ENCODE measurements at places on chromosomes 11 and 22.

GRCh38 chr11:15947681-15948648, 408.4 kb downstream of the SOX6 start:
- DNase-seq: no peak

- DNase-seq: no peak
These were observed 97.0 kb downstream of the SYT9 start for GRCh38 chr11:7348432-7349304.

DNA sequence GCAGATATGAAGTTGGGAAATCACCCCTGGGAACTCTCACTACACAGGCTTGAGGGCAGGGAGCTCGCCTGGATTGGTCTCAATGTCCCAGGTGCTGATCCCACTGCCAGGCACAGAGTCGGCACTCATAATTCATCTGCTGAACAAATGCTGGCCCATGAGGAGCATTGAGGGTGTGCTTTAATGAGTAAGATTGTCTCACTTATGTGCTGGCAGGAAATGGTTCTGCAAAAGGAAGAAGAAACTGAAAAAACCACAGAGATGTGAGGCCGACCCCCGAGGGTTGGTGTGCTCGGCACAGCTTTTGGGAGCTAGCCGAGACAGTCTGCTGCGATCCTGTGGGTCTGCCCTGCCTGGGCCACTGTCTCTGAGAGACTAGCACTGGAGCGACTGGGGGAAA, 9.4 kb downstream of the PLAAT2 start:
- DNase-seq: no peak

DNA sequence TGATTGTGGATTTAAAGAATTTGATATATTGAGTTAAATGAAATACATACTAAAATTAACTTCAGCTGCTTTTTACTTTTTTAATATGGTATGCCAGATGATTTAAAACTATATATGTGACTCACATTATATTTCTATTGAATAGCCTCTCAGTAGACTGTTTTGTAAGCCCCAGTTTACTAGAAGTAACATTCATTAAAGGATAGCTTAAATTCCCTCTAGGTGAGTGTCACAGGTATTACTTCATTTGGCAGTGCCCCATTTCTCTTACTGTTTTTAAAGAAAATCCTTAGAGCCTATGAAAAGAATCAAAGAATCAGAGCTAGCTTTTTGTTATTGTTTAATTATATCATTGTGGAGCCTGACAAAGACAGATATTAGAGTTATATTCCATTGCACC, 48.6 kb downstream of the ZC3H12C start:
- no peak for DNase-seq

- DNase-seq: peak; percentile 92
These were observed 73.6 kb upstream of the SUSD2 start for GRCh38 chr22:24107661-24108060.

DNA sequence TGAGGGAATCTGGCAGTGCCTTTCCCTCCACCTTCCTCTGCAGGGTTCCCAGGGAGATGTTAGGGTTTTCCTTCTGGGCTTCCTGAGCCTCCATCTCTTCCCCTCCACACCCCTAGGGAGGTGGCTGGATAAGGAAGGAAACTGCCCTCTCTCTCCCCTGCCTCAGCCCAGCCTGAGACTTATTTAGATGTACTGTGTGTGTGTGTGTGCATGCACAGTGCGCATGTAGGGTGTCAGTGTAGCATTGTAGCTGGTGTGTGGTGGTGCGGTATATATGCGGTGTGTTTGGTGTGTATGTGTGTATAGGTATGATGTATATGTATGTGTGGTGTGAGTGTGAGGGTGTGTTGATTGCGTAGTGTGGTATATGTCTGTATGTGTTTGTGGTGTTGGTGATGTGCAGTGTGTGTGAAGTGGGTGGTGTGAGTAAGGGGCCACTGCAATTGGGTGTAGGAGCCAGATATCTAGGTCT, 1.5 kb downstream of the FXYD6 start:
- DNase-seq: no peak

- no peak for DNase-seq
These were observed 163.4 kb downstream of the TBC1D22A start for GRCh38 chr22:46925818-46926217.

- no peak for DNase-seq
These were observed 1017.9 kb downstream of the TBC1D22A start for GRCh38 chr22:47780281-47780875.

DNA sequence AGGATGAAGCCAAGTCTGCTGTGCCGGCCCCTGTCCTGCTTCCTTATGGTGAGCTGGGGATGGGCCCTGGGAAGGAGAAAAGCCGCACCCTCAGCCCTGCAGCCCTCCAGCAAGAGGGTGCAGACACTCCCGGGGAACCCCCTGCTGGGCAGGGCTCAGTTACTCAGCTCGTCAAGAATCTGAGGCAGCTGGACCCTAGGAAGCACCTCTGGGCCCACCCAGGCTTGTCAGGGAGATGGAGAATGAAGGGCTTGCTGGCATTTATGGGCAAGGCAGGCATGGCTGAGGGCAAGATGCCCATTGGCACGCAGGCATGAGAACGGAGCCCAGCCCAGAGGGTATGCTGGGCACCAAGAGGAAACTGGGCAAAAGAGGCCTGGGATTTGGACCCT, 12.9 kb downstream of the RELT start:
- no peak for DNase-seq

- no peak for DNase-seq
These were observed 416.3 kb downstream of the AASDHPPT start for GRCh38 chr11:106493751-106494150.

DNA sequence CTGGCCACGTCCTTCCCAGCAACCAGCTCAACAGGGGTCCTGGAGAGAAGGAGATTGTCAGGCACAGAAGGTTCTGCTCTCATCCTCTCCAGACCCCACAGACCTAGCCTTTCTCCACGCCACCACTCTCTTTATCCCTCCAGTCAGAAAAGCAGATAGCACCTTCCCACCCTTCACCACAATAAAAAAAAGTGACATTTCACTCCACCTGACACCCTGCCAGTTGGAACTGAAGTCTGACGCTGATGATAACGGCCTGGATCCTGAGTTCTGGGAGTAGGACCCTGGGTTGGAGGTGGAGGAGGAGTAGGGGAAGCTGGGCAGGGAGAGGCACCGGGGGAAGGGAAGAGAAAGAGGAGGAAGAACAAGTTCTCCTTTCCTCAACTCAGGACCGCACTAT, 127.5 kb upstream of the ANO1 start:
- DNase-seq: no peak

DNA sequence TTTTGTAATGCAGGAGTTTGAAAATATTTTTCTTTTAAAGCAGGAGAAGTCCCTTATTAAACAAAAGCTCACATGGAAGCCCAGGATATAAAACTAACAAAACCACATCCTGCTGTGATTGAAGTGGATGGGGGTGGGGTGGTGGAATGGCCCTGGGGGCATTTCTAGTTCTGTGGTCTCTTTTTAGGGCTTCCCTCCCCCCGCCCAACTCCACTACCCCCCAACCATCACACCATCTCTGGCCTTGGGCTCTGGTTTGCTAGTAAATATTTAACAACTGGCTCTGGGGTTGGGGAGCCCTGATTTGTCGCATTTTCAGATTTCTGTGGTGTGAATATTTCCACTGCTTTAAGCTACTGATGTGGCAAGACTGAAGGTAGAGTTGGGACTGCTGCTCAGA, 279.6 kb upstream of the PLET1 start:
- no peak for DNase-seq

GRCh38 chr11:69472541-69473275, 8.8 kb upstream of the LINC01488 start:
- no peak for DNase-seq

DNA sequence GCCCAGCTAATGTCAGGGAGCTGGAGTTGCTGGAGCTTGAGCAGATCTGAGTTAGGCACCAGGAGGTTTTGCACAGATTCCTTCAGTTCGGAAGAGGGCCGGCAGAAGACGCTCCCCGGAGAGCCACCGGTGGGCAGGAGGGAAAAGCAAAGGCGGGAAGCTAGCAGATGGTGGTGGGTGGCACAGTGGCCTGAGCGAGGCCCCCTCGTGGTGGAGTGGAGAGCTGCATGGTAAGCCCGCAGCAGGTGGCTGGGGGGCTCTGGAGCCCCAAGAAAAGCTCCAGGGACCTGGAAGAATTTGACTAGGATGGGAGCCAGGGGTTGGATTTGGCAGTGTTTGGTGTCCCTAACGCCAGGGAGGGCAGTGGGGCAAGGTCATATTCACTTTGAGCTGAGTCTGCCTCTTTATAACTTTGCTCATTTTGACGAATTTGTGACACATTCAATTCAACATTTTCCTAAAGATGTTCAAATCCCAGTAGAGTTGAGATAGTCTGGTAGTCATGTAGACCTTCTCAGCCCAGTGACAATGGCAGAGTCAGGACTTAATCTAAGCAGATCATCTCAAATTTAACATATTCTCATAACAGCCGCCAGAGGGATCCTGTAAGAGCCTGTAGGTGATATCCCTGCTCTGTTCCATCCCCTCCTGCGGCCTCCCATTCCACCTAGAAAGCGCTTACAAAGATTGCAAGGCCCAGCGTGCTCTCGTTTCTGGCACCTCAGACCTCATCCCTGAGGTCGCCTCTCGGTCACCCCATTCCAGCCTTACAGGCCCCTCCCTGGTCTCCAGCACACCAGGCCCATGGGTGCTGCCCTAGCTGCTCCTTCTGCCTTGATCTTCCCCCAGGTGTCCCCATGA, 57.9 kb downstream of the TRIM29 start:
- peak; percentile 28 for DNase-seq

GRCh38 chr22:42376711-42377554, 55.3 kb downstream of the NFAM1 start:
- peak; percentile 87 for DNase-seq

GRCh38 chr11:69371731-69372588, 78.0 kb downstream of the MYEOV start:
- DNase-seq: no peak

- no peak for DNase-seq
These were observed 42.6 kb downstream of the BUD13 start for GRCh38 chr11:116730241-116730561.

DNA sequence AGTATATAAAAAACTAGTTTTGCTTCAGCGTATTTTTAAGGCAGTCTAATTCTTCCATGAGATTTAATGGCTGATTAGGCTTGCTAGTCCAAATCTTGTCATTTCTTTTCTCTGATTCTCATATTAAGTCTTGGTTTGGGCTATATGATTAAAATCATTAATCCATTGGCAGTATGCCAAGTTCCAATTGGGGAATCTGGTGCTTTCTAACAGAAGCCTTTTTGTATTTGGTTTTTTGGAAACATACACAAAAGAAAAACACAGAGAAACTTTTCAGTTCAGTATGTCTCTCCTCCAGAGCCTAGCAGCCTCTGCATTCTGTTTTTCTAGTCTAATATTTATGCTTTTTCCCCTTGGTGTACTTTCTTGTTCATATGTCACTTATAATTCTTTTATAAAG, 37.9 kb downstream of the SWAP70 start:
- no peak for DNase-seq

- peak; percentile 41 for DNase-seq
These were observed 29.4 kb downstream of the AMBRA1 start for GRCh38 chr11:46564459-46564858.

DNA sequence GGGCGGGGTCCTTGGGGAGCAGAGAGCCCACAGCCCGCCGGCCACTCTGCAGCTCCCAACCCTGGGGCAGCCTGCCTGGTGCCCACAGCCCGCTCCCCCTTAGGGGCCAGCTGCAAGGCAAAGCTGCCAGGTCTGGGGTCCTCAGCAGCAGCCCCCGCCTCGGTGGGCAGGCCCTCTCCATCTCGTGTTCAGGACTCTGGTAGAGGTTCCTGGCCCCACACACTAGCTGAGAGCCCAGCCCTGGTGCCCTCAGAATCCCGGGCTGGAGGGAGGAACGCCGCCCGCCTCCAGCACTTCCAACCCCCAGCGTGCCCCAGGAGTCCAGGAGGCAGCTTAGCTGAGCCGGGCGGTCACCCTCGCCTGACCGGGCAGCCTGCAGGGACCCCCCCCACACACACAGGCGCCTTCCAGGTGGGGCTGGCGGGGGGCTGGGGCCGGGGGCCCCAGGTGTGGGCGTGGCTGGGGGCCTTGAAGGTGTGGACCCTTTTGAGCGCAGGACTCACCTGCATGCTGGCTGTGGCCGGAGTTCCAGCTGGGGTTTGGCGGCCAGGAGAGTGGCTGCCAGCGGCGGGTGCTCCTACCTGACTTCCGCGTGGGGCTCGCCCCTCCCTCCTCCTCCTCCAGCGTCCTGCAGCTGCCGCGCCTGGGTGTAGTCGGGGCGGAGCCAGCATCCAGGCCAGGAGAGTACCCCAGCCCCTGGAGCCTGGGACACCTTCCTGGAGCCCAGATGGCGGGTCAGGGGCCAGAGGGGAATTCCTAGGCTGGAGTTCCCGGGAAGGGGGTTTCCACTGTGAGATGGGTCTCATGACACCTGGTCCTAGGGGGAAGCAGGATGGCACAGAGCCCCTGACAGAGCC, at the start of gene ANO9:
ANO9 (minus strand) TSS at position 594 of the 857 bp plus-strand sequence; CDS start at position 509, 85 bp downstream.
- no peak for DNase-seq

DNA sequence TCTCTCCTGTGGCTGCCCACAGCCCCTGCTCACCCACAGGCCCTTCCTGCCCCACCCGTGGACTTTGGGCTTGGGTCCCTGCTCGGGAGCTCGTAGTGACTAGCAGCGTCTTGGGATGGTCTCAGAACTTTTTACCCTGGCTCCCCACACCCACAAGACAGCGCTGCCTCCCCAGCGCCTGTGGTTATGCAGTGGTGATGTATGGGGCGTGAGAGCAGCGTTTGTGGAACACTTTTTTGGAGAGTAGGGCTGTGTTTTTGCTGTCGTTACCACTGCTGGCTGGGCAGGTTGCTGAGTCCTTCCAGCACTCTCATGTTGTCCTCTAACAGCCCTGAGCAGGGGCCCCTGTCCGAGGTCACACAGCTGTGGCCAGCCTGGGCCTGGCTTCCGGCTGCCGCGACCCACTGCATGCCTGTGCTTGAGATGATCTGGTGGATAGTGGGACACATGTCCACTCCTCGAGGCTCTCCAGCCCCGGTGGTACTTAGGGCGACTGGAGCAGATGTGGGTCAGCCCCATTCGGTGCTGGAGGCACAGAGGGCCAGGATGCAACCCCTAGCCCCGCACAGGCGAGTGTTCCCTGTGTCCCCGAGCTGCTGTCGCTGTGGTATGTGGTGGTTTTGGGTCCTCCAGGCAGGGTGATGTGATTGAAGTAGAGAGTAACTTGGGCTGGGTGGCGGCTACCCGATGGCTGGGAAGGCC, 7.1 kb upstream of the GRAMD4 start:
- no peak for DNase-seq

GRCh38 chr11:11622340-11622706, 518 bp upstream of the GALNT18 start:
- DNase-seq: no peak

DNA sequence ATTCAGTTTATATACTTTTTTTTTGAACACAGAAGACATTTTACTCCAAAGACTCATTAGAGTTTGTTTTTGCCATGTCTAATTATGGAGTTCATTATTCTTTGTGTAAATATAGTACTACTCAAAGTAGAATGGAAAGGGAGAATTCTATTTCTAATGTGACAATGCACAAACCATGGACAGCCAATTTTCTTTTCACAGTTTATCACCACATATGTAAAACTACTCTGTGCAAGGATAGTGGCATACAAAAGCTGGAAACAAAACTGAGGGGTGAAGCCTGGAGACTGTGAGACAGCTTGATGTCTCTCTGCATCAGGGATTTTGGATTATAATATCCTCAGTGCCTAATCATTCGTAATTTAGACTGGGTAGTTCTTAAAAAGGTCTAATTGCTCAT, 75.5 kb downstream of the LUZP2 start:
- DNase-seq: no peak
